CD4-positive, alpha-beta T cell treated with Interleukin-15 for 1 hour (primary cell): ENCODE measurements at places on chromosomes 1 and 21.

DNA sequence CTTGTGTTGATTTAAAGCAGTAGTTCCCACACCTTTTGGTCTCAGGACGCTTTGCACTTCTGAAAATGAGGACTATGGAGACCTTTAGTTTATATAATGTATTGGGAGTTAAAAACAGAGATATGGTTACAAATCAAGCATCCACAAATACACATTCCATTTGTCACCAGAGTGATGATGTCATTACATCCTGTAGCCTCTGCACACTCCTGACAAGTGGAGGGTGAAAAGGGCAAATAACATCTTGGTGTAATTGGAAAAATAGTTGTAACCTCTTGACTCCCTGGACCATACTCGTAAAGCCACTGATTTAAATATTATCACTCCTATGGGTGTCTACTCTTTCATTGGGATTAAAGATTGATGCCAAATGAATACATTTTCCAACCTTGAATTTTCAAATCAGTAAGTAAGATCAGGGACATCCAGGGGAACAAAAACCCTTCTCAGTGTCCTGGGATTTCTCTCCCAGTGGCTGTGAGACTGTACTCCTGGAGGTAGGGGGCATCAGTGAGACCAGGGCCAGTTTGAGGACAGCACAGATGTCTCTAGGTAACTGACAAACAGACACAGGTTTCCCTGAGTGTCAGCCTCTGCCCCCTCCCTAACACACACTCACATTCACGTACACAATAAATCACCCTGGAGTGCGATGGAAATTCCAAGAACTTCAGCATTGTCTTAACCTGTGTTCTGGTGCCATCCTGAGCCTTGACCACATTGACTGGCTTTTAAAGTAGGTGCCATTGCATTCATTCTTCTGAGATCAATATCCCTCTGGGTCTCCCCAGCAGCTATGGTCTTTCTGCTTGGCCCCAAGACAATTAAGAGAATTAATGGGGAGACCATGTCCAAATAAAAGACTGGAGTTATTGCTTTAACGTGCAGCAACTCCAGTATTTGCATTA, 63.0 kb downstream of the NR5A2 start:
- no peak for DNase-seq

GRCh38 chr21:45764792-45765191, 121.3 kb downstream of the PCBP3 start:
- DNase-seq: no peak

DNA sequence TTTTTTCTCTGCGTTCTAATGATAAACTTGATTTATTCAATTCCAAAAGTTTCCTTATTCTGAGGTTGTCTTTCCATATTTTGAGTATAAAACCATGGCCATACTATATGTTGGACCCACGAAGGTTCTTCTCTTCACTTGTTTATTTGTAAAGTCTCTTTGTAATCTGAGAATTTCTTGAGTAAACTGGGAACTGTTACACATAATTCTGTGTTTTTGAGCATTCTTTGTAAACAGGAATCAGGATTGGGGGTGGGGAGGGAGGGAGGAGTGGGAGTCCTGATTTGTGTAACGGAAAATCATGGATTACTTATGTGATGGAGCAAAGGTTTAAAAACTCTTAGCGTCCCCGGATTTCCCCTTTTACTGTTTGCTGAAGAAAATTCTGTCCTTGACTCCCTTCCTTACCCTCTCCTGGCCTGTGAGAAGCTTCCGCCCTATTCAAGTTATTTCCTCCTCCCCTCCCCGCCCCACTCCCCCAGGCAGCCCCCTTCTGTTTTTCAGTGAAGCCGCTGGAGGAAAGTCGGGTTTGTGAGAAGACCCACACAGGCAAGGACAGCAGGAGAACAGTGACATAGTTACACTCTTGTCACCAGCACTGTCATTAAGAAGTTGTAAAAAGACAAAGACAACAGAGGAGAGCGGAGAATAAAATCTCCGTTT, 6.4 kb upstream of the NBPF11 start:
- no peak for DNase-seq

DNA sequence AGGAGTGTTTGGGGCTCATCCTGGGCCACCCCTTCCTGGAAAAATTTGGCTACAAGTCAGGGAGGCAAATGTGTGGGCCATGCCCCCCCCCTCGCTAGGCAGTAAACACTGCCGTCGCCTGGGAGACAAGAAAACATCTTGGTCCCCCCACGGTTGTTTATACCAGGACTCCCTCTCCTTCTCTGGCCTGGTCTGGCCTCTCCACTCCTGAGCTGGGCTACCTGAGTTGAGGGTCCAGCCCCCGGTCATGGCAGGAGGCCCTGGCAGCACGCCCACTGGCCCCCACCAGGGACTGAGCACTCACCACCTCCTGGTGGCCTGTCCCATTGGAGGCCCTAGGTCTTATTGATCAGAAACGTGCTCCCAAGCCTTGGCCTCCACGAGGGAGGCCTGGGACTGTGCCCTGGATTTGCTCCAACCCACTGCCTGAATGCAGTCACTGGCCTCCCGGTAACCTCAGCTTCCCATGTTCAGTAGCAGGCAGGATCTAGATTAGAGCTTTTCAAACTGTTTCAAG, 15.8 kb downstream of the KCNQ4 start:
- DNase-seq: no peak

DNA sequence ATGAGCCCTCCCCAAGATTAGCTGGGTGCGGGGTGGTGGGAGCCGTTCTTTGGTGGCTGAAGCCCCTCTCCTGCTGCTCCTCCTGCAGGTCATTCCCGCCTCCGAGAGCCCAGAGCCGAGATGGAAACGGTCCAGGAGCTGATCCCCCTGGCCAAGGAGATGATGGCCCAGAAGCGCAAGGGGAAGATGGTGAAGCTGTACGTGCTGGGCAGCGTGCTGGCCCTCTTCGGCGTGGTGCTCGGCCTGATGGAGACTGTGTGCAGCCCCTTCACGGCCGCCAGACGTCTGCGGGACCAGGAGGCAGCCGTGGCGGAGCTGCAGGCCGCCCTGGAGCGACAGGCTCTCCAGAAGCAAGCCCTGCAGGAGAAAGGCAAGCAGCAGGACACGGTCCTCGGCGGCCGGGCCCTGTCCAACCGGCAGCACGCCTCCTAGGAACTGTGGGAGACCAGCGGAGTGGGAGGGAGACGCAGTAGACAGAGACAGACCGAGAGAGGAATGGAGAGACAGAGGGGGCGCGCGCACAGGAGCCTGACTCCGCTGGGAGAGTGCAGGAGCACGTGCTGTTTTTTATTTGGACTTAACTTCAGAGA, 448 bp downstream of the G0S2 start:
- DNase-seq: no peak

- no peak for DNase-seq
Observed at GRCh38 chr1:31949862-31950261, 11.7 kb upstream of the PTP4A2 start.

GRCh38 chr1:77048615-77049005, 170.6 kb downstream of the PIGK start:
- no peak for DNase-seq

GRCh38 chr1:165945911-165946310, 118.5 kb downstream of the UCK2 start:
- DNase-seq: no peak

GRCh38 chr1:154967331-154967950, 3.1 kb downstream of the SHC1 start:
- DNase-seq: no peak

DNA sequence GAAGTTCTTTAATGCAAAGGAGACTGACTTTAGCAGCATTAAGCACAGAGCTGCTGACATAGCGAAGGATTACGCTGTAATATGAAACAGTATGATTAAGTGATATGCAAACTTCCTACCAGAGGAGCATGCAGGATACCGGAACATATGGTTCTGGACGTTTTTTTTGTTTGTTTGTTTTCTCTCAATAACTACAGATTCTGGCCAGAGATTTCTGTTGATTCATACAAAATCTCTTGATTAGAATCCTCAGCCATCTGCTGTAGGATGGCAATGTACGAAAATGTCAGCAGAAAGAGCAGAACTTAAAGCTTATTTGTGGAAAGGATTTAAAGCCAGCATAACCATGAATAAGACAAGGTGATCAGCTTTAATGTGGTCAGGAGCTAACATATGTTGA, 970.7 kb downstream of the KCNT2 start:
- no peak for DNase-seq

DNA sequence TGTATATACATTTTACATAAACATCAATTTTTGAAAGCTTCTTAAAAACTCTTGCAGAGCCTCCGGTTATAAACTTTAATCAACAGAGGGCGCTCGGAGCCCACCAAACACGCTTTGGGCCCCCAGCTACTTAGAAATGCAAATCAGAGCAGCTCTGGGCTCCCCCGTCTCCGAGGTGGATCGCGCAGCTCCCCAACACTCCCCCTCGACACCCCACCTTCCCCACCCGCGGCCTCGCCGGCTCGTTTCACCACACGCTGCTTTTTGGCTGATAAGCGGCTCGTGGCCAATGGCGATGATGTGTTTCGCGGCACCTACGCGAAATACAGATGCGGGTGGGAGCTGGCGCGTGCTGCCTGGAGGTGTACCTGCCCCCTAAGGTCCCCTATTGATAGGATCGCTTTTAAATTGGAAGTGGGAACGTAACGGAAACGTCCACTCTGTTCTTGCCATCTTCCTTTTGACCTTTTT, 1.7 kb upstream of the KIF26B start:
- peak; percentile 70 for DNase-seq

DNA sequence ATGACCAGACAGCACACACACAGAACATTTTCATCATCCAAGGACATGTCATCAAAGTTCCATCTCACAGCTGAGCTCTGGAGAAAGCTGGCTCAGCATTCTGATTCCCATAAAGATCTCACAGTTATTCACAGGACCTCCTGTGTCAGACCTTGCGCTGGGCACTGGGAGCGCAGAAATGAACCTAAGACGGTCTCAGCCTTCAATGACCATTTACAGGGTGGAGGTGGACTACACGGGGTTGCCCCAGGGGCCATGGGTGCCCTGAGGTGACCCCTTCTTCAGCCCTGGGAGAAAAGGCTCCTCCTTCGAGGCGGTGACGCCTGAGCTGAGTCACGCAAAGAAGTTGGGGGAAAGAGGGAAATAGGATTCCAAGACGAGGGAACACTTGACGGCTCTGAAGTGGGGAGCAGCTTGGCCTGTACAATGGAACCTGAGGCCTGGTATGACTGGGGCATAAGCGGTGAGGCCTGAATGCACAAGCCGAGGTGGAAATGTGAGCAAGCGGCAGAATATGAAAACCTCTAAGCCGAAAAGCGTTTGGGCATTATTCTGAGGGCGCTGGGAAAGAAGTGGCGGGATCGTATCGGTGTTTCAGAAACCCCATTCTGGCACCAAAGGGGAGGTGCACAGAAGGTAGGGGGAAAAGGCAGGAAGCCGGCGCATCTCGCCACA, 797 bp downstream of the CC2D1B start:
- peak; percentile 33 for DNase-seq

GRCh38 chr1:184012187-184012586, 25.3 kb downstream of the COLGALT2 start:
- no peak for DNase-seq

- DNase-seq: no peak
Observed at GRCh38 chr21:15206514-15206913, 141.7 kb upstream of the NRIP1 start.

- no peak for DNase-seq
Observed at GRCh38 chr1:65946960-65947359, 154.3 kb downstream of the PDE4B start.

DNA sequence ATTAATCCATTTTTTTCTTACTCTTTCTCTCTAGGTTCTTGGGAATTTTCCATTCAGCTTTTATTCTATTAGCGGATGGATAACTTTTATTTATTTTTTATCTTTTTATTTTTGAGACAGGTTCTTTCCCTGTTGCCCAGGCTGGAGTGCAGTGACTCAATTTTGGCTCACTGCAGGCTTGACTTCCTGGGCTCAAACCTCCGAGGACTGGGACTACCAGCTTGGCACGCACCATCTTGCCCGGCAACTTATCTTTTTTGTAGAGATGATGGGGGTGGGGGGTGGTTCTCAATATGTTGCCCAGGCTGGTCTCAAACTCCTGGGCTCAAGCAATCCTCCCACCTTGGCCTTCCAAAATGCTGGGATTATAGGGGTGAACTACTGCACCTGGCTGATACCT, 36.1 kb upstream of the CHIT1 start:
- no peak for DNase-seq

DNA sequence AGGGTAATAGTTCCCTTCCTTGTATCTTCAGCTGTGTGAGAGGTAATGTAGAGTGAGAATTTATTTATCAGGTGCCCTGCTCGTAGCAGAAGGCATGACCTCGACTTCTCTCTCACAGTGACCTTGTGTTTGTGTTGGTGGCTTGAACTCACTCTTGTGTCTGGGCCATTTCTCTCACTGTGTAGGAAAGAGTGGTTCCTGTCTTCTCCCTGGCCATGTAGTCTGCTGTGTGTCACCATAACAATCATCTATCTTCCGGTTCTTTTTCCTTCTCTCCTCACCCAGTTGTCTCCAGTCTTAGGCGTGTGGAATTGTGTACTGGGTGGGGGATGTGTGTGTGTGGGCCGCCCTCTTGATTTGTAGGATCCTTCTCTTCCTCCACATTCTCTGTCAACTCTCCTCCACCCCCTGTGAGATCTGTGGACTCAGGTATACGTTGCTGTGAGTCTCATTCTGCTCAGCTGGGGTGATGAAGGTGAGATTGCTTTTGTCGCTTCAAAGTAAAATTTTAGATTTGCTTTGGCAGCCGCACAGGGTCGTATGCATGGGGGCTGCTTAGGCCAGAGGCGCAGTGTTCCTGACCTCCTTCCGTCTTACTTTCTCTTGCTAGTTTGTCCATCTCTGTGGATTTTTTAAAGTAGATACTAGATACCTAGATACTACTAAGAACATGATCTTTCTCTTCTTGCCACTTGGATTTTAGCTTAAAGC, 31.6 kb downstream of the MAPKAPK2 start:
- DNase-seq: no peak

DNA sequence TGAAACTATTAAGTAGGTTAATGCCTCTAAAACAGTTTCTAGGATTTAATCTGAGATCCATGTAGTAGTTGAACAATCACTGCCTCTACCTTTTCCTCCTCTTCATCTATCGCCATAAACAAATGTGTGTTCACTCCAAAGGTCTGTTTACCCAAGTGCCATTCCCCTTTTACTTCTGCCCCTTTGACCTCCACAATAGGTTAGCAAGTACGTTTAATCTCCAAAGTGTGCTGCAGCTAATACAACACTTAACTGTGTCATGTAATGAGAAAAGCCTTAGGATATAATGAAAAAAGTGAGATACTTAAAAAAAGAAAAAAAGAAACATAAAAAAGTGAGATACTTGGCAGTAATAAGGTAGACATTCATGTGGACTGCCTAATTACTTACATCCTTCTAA, 28.2 kb downstream of the GPBP1L1 start:
- no peak for DNase-seq

DNA sequence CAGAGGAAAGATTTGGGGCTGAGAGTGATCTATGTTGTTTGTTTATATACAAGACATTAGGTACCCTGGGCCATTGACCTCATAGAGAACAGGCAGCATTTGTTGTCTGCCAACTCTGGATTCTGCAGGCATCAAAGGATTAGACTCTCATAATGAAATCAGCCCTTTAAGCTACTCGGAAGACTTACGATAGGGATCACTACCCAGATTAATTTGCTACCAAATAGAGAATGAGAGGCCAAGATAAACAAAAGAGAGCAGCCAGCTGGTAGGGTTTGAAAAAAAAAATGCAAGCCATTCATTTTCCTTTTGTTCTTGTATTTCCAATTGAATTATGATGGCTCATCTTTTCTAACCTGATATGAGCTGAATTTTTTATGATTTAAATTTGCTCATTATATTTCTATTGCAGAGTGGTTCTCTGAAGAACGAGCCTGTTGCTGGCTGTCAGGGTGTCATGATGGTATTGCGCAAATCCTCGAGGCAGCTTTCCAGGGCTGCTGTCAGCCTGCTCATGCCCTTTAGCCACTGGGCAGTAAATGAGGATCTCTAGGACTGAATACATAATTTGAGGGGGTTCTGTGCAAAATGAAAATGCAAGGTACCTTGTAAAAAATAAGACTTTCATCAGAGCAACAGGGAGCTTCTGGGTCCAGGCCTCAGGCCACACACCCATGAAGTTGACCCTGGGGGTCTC, 116.4 kb upstream of the KCNJ15 start:
- DNase-seq: no peak
